ENCODE measurements at places on chromosomes 7 and 10. TPM values are rescaled to one million over a fixed set of nuclear protein-coding genes. Genes with fewer than 3 reads are reported as not detected.

The PTN gene
- 12.7 TPM for total RNA-seq

DNA sequence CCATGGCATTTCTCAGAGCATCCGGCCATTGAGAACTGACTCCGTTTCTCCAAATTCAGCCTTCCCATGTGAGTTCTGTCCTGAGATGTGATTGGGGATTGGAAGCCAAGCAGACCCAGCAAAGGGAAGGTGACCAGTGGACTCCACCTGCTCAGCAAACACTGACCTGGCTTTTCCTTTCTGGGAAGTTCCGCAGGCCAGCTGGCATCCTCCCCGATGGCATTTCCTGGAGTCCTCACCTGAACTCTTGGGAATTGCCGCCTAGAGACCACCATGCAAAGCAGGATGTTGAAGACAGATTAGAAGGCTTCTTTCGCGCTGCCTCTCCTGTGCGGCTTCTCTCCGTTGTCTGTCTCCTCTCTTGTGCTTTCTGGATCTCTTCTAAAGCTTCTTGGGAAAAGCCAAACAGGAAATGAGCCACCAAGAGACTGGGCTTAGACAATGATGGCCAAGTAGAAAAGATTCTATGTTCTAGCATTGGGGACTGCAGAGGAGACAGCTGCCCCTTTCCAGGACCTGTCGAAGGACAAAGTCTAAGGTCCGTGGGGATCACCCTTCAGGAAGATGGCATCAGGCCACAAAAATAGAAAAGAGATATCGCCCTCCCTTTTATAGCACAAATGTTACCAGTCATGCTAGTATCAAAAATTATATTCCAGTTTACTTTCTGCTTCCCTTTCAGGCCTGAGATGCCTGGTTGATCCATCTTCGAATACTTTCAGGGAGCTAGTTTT lies 103.7 kb upstream of the INSYN2A start:
- H3K4me1 ChIP-seq = peaks cover 11% of the 10 kb centered on the region
- no peak overlapping the region for H3K27ac ChIP-seq
- no peaks in the 10 kb centered on the region for H3K27me3 ChIP-seq

DNA sequence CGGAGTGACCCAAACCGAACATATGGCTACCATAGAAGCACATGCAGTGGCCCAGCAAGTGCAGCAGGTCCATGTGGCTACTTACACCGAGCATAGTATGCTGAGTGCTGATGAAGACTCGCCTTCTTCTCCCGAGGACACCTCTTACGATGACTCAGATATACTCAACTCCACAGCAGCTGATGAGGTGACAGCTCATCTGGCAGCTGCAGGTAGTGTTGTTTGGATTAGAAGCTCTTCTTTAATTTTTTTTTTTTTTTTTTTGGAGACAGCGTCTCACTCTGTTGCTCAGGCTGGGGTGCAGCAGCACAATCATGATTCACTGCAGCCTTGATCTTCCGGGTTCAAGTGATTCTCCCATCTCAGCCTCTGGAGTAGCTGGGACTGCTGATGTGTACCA lies 45.8 kb downstream of the NRF1 start:
- DNase-seq = no peak
- H3K27ac ChIP-seq = no peak overlapping the region
- H3K27me3 ChIP-seq = no peaks in the 10 kb centered on the region
- H3K36me3 ChIP-seq = peaks cover 9% of the 10 kb centered on the region
- no peak overlapping the region for H3K4me3 ChIP-seq

- no peak overlapping the region for H3K27ac ChIP-seq
- DNase-seq = no peak
- H3K4me3 ChIP-seq = no peak overlapping the region
- peaks cover 44% of the 10 kb centered on the region for H3K36me3 ChIP-seq
- H3K27me3 ChIP-seq = no peaks in the 10 kb centered on the region
- no peaks in the 10 kb centered on the region for H3K4me1 ChIP-seq
Observed at GRCh38 chr7:44964384-44964830, 14.4 kb downstream of the MYO1G start.

DNA sequence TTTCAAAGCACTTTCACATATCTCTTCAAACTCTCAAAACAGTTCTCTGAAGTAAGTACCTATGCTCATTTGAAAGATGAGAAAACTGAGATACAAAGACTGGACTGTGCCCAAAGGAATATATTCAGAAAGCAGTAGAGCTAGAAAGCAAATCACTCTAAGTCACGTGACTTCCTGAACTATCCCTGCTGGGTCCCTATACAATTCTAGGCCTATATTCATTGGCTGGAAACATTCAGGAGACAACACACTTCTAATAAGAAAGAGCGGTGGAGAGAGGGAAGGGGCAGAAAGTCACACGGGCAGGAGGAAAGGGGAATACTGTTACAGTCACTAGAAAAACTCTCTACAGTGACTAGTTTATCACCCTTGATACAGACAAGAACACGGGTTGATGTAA lies 140.0 kb downstream of the CHCHD3 start:
- no peak overlapping the region for H3K27ac ChIP-seq
- H3K4me1 ChIP-seq = no peaks in the 10 kb centered on the region
- no peaks in the 10 kb centered on the region for H3K36me3 ChIP-seq
- H3K4me3 ChIP-seq = no peak overlapping the region
- no peak for DNase-seq
- H3K27me3 ChIP-seq = no peaks in the 10 kb centered on the region

- H3K36me3 ChIP-seq = peaks cover 40% of the 10 kb centered on the region
- no peak overlapping the region for H3K4me3 ChIP-seq
- H3K27me3 ChIP-seq = no peaks in the 10 kb centered on the region
- DNase-seq = no peak
- H3K4me1 ChIP-seq = peaks cover 11% of the 10 kb centered on the region
Observed at GRCh38 chr7:76351372-76351771, 7.4 kb downstream of the YWHAG start.

DNA sequence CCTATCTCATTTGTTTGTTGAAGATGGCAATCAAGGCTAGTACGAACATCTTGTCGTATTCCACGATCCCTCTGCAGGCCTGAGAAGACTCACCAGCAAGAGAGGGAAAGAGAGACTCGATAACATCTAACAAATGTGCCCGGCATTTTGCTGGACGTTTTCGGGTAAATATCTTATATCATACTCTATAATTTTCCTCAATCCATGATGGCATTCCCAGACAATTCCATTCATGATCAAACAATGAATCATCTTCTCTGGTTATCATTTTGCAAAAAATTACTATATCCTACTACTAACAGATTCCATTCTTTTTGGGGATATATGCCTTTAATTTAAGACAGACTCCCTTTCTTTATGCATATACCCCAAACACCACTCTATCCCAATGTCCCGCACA lies 118.1 kb downstream of the TYW1B start:
- H3K27ac ChIP-seq = no peak overlapping the region
- H3K4me3 ChIP-seq = no peak overlapping the region
- no peak for DNase-seq
- no peaks in the 10 kb centered on the region for H3K4me1 ChIP-seq
